ENCODE measurements at places on chromosomes 1 and 21.

GRCh38 chr1:74767490-74767889, 34.5 kb downstream of the TYW3 start:
- DNase-seq, result no peak

GRCh38 chr1:21560916-21561638, 51.9 kb downstream of the ALPL start:
- no peak for DNase-seq

- peak; percentile 15 for DNase-seq
Observed at GRCh38 chr1:184340984-184341383, 45.8 kb upstream of the C1orf21 start.

- no peak for DNase-seq
Observed at GRCh38 chr1:147527941-147528936, 13.1 kb upstream of the BCL9 start.

DNA sequence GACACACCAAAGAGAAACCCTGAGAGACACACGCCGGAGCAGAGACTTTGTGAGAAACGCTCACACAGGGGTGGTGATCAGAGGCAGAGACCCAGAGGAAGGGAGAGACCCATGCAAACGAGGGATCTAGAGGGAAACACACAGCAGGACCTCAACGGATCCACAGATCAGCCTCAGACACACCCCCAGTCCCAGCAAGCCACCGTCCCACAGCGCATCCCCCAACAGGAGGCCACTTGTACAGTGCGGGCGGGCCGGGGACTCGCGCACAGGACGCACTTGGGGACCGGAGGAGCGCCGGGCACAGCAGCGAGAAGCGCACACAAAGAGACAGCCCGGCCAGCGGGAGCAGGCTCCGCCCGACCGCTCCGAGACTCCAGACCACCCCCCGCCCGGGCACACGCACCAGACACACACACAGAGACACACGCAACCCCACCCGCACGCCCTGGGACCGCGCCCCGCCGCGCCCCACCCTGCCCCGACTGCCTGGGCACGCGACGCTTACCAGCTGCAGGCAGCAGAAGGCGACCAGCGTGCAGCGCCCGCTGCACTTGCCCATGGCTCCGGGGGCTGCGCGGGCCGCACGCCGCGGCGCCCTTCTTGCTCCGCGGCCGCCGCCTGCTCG, 587 bp downstream of the NKAIN1 start:
- no peak for DNase-seq

DNA sequence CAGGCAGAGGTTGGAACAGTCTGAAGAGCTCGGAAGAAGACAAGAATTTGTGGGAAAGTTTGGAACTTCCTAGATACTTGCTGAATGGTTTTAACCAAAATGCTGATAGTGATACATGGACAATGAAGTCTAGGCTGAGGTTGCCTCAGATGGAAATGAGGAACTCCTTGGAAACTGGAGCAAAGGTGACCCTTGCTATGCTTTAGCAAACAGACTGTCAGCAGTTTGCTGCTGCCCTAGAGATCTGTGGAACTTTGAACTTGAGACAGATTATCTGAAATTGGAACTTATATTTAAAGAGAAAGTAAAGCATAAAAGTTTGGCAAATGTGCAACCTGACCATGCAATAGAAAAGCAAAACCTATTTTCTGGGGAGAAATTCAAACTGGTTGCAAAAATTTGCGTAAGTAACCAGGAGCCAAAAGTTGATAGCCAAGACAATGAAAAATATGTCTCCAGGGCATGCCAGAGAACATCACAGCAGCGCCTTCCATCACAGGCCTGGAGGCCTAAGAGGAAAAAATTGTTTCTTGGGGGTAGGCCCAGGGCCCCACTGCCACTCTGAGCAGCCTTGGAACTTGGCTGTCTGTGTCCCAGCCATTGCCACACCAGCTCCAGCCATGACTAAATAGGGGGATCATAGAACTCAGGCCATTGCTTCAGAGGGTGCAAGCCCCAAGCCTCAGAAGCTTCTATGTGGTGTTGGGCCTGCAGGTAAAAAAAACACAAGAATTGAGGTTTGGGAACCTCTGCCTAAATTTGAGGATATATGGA, 675.3 kb downstream of the LTN1 start:
- peak; percentile 17 for DNase-seq

DNA sequence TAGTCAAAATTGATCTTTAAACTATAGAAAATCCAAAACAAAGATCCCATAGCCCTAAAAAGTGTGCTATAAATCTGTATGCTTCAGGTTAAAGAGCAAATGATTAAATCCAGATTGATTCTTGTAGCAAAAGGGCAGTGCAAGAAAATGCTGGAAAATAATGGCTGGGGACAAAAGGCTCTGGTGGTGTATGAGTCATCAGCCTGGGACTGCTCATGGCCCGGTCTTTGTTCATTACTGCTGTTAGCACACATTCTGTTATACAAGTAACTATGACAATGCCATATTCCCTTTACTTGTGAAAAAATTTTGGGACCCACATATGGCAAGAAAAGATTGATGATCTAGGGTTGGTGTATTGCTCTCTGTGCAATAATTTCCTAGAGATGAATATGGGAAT, 89.1 kb downstream of the RWDD3 start:
- no peak for DNase-seq

DNA sequence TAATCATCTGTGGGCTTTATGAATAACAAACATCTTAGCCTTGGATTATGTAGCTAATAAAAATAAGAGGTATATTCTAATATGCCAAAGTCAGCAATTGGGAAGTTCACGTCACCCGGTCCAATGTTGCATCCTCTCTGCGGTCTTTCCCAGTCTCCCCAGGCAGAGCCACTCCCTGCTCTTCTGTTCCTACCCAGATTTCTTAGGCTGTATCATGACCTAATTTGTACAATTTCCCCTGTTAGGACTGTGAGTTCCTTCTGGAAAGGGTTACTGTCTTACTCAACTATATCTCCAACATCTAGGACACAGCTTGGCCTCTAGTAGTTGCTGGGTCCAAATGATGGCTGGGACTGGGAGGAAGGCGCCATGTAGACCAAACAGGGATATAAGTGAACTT, 29.8 kb upstream of the C1orf198 start:
- no peak for DNase-seq

DNA sequence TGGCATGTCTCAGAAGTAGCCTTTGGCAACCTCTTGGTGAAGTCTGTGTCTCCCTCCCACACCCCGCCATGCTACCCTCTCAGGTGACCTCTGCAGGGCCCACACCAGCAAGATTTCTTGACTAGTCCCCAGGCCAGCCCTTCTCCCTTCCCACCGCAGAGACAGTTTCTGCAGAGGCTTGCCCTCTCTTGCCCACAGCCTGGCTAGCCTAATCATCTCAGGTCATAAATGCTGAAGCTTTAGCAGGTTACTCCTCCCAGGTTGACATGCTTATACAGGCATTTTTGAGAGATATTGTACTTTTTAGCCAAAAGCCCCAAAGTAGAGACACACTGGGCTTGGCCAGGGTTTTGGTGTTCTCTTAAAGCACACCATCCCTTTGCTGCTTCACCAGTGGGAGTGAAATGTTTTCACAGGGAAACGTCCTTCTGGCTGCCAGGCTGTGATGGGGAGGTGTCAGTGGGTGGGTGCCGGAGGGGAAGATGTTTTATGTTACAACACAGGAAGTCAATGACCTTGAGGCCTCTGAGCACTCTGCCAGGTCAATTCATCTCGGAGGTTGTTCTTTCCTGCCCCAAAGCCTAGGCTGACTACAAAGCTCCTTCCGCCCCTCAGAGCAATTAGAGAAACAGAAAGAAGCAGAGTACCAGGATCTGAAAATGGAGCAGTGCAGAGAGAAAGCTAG, 58.5 kb downstream of the STYXL2 start:
- DNase-seq, result no peak

All from suppressor macrophage treated with lipopolysaccharide for 1 hour (primary cell).